Fibroblast of skin of right quadriceps (primary cell): ENCODE measurements at places on chromosomes 4 and X.

DNA sequence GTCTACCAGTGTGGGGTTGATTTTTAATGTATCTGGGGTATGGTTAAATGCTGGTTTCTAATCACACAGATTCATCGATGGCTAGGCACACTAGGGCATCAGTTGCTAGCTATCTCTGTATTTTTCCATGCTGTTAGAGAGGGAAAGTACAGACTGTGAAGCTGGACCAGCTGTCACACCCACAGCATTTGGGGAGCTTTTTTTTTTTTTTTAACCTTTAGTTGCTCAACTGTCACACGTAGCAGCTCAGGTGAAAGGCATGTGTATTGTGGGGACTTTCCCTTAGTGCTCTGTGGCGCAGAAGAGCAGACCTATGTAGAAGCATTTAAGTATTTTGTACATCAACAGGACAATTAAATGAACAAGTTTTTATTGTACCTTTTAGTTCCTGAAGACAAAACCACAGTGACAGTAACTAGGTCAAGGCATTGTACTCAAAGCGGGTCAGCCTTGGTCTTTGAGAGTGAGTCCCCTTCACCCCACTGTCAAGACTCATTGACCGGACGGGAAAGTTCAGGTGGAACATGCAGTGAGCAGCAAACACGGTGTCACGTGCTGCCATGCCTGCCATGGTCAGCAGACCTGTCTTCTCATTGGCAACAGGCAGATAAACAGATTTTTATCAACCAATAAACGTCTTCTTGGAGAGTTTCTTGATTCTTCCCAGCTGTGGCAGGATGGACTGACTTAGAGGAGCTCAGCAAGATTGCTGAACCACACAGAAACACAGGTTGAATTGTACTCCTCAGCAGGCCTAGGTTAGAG lies 65.3 kb downstream of the CASP3 start:
- no peak for DNase-seq

DNA sequence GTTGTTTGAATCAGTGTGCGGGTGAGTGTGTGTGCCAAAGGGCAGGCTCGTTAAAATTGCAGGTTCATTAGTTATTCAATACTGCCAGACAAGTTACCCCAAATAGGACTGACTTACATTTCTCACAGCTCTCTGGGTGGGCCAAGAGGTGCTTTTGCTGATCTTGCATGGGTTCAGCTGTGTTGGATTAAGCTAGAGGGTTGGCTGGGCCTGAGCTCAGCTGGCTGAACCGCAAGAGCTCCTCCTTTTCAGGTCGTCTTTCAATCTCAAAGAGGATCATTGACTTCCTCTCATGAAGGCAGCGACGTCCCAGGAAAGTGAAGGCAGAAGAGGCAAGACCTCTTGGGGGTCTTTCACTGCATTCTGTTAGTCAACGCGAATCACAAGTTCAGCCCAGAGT lies 343.3 kb upstream of the FRG1 start:
- no peak for DNase-seq

- no peak for DNase-seq
Measured at GRCh38 chr4:3709061-3709845, 56.9 kb upstream of the ADRA2C start.

DNA sequence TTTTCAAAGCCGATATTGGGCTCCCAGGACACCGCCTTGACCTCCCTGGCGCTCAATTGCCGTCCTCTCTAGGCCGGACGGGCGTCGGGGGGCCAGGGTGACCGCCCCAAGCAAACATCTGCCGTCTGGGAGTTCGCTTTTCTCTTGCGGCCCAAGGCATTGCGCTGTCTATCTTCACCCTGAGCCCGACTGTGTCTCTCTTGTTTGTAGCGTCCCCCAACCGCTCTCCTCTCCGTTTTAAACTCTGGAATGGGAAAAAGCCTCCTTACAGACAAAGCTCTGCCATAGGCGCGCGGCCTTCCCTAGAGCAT lies 551 bp upstream of the ARX start:
- no peak for DNase-seq

DNA sequence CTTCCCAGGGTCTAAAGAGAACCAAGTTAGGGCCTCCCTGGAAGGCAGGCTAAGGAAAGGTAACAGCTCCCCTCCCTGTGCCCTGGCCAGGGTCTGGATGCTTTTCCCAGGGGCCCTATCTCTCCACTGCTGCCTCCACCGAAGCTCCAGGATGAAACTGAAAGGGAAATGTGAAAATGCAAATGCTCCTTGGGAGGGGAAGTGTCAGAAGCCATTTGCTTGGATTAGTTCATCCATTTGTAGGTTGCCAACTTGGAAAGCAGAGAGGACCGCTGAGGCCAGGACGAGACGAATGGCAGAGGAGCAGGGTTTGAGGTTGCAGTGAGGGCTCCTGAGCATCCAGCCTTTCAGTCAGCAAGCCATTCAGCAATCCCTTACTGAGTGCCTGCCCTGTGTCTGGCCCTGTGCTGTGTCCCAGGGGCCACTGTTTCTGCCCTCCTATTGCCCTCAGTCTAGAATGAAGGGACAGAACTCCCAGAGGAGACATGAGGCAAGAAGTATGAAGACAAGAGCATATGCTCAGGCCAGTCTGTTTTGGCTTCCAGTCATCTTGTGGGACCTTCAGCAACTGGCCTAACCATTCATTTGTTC lies 45.9 kb upstream of the PGRMC1 start:
- DNase-seq: no peak

GRCh38 chr4:119615068-119615719 lies 13.4 kb downstream of the PDE5A start:
- no peak for DNase-seq

- no peak for DNase-seq
Measured at GRCh38 chr4:16018841-16019240, 55.9 kb upstream of the FGFBP2 start.

DNA sequence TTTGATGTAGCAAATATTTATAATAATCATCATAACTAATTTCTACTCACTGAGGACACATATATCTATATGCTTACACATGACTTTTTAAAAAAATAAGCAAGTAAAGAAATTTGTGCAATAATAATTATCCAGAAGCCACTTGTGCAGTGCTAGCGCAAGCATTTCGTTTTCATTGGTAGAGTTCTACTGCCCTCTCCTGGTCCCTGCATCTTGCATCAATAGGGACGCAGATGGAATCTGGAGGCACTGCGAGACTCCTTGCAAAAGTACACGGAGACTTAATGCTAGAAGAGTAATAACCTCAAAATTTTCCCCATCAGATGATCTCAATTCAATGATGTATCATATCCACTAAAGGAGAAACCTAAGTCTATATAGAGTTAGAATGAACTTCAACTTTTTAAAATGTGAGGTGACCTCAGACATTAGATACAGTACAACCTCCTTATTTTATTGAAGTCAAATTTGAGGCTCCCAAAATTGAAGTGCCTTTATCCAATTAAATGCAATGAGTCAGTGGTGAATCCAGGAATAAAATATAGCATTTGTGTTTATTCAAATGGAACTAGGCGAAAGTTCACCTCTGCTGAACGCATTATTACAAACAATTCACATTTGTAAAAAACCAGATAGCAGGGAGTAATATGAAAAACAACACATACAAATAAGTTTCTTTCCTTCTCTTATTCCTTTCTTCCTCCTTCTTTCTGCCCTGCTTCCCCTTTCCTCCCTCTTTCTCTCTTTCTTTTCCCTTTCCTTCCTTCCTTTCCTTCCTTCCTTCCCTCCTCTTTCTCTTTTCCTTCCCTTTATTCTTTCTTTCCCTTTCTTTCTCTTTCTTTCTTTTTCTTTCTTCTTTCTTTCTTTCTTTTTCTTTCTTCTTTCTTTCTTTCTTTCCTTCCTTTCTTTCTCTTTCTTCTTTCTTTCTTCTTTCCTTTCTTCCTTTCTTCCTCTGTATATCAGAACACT lies 450.0 kb downstream of the ANKRD50 start:
- DNase-seq: peak; percentile 79

DNA sequence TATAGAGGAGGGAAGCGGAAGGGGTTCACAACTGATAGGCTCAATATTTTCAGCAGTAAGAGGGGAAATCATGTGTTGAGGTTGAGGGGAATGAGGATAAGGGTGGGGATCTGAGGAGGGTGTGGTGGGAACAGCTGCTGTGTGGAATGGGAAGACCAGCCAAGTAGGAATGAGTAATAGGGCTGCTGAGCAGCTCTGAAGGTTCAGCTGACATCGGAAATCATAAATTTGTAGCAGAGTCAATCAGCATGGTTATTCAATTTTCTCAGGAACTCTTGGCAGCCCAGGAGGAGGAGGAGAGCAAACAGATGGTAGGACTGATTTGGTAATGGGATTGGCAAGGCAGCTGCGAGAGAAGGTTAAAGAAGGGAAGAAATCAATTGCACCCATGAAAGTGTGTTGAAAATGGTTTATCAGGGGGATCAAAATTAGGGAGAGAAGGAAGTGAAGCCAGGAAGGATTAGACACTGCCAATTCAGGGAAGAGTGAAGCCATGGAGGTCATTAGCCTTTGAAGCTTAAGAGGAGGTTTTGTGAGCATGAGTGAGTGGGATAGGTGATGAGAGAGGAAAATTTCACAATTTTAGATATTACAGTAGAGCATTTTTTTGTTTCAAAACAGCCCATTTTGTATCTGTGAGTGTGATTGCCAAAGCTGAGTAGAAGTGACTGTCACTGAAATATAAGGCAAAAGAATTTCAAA lies 82.6 kb downstream of the PCDH7 start:
- peak; percentile 69 for DNase-seq
